Bronchus fibroblast of lung (primary cell): ENCODE measurements at places on chromosomes 2 and 18. TPM values are rescaled to one million over a fixed set of nuclear protein-coding genes. Genes with fewer than 3 reads are reported as not detected.

The SALL3 gene
- under 0.01 TPM in 1 of 2 replicates, not detected in the other for total RNA-seq

The CFAP53 gene
- total RNA-seq, result under 0.01 and 0.34 TPM in 2 replicates

The CCL20 gene
- total RNA-seq, result 1.5 and 2.2 TPM in 2 replicates

The KLHL30 gene
- 0.15 TPM in 1 of 2 replicates, not detected in the other for total RNA-seq

The IDH1 gene
- total RNA-seq, result 162 and 184 TPM in 2 replicates

The DSEL gene
- total RNA-seq, result 18.0 and 21.5 TPM in 2 replicates

The HOXD3 gene
- total RNA-seq, result not detected in 2 replicates

The POMC gene
- total RNA-seq, result 3.1 and 4.0 TPM in 2 replicates

The UPP2 gene
- not detected in 2 replicates for total RNA-seq

The FTCDNL1 gene
- total RNA-seq, result 0.30 and 1.2 TPM in 2 replicates

The PXDN gene
- total RNA-seq, result 153 and 161 TPM in 2 replicates

The VAMP8 gene
- total RNA-seq, result 2.5 and 5.2 TPM in 2 replicates

The KCNE4 gene
- 1.9 and 2.0 TPM in 2 replicates for total RNA-seq

The LAMA1 gene
- 6.2 and 7.0 TPM in 2 replicates for total RNA-seq

The TCF23 gene
- not detected in 2 replicates for total RNA-seq

The RBMS1 gene
- total RNA-seq, result 31.1 and 33.5 TPM in 2 replicates

The SP100 gene
- total RNA-seq, result 41.4 and 49.5 TPM in 2 replicates

The GEN1 gene
- 6.8 and 13.8 TPM in 2 replicates for total RNA-seq

The CNRIP1 gene
- total RNA-seq, result 61.2 and 62.9 TPM in 2 replicates

The ANKRD62 gene
- total RNA-seq, result not detected in 2 replicates

The CWC22 gene
- total RNA-seq, result 10.1 and 10.6 TPM in 2 replicates

The CNPPD1 gene
- 25.0 and 25.4 TPM in 2 replicates for total RNA-seq

The LGALSL gene
- total RNA-seq, result 2.0 and 3.6 TPM in 2 replicates

The ANKRD30B gene
- total RNA-seq, result under 0.01 TPM in 1 of 2 replicates, not detected in the other

The TMEM37 gene
- 0.45 and 0.84 TPM in 2 replicates for total RNA-seq

The AGBL5 gene
- total RNA-seq, result 22.6 and 24.2 TPM in 2 replicates

The CDCA7 gene
- 29.3 and 33.8 TPM in 2 replicates for total RNA-seq

The MARCHF4 gene
- 0.67 and 1.2 TPM in 2 replicates for total RNA-seq

The REL gene
- total RNA-seq, result 1.3 and 3.2 TPM in 2 replicates

The CXXC1 gene
- total RNA-seq, result 43.6 and 46.9 TPM in 2 replicates

The AAK1 gene
- total RNA-seq, result 19.0 and 21.7 TPM in 2 replicates

The TMEM178A gene
- 0.84 TPM in 1 of 2 replicates, not detected in the other for total RNA-seq

The CNGA3 gene
- not detected in 2 replicates for total RNA-seq

The SLC19A3 gene
- 0.17 and 0.59 TPM in 2 replicates for total RNA-seq

The TIA1 gene
- 46.2 and 56.2 TPM in 2 replicates for total RNA-seq

The ID2 gene
- total RNA-seq, result 26.3 and 27.2 TPM in 2 replicates

The ST8SIA5 gene
- 0.17 TPM in 1 of 2 replicates, not detected in the other for total RNA-seq

The COLEC12 gene
- 14.8 and 15.2 TPM in 2 replicates for total RNA-seq

The HRH4 gene
- total RNA-seq, result not detected in 2 replicates

The SP140L gene
- 4.0 and 4.9 TPM in 2 replicates for total RNA-seq

The OR6B2 gene
- total RNA-seq, result not detected in 2 replicates

The WDR75 gene
- total RNA-seq, result 34.2 and 39.0 TPM in 2 replicates

The CRYGC gene
- total RNA-seq, result not detected in 2 replicates

The TMEM237 gene
- 27.1 and 29.3 TPM in 2 replicates for total RNA-seq

The RRM2 gene
- total RNA-seq, result 140 and 186 TPM in 2 replicates

The ICOS gene
- total RNA-seq, result not detected in 2 replicates

The RNF144A gene
- total RNA-seq, result 2.8 and 3.0 TPM in 2 replicates

The DDX18 gene
- total RNA-seq, result 25.1 and 32.1 TPM in 2 replicates

The FSIP2 gene
- total RNA-seq, result under 0.01 and 0.15 TPM in 2 replicates

The SPRED2 gene
- 7.4 and 8.8 TPM in 2 replicates for total RNA-seq
